ENCODE measurements at places on chromosomes 2 and 18.

GRCh38 chr2:103401621-103402020, 639.8 kb downstream of the TMEM182 start:
- DNase-seq = no peak

- no peak for DNase-seq
Observed at GRCh38 chr18:39796393-39796792, 2158.6 kb upstream of the PIK3C3 start.

DNA sequence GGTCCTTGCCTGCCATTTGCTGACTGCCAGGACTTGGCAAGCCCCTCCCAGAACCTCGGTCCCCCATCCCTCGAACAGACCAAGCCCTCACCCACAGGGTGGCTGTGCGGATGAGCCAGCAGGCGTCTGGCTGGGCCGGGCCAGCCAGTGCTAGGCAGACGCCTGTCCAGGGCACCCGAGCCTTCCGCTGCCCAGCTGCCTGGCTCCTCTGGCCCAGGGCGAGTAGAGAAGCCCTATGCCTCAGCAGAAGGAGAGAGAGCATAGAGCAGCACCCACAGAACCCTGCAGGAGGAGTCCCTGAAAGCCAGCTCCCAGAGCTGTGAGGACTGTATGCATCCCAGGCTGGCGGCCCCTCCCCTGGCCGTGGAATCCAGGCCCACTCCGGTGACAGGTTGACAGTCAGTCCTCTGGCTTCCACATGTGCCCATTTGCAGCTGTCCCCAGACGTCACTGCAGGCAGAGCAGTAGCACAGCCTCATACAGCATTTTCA, 62.1 kb upstream of the GLI2 start:
- DNase-seq = no peak

- DNase-seq = no peak
Observed at GRCh38 chr2:239792405-239793084, 232.6 kb downstream of the NDUFA10 start.

GRCh38 chr2:30336978-30337841, 105.9 kb downstream of the LBH start:
- DNase-seq = peak; percentile 43

GRCh38 chr2:151927501-151928221, 99.4 kb upstream of the ARL5A start:
- DNase-seq = no peak

DNA sequence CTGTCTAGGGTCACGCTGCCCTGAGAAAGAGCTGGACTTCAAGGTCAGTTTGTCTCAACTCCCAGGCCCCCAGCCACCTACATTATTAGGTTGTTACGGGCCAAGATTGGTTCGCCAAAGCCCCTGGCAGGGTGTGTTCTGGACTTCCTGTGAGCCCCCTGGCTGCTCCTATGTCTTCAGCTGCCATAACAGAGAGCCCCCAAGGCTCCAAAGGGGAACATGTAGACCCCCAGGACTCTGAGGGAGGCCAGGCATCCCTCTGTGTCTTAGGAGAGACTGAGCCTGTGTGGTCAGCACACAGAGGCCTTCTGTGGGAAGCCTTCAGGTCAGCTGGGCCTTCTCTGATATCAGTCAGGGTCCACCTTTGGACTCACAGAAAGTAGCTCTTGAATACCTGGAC, 58.3 kb downstream of the INHBB start:
- no peak for DNase-seq

GRCh38 chr2:85213901-85214512, 80.8 kb downstream of the TCF7L1 start:
- DNase-seq = no peak

DNA sequence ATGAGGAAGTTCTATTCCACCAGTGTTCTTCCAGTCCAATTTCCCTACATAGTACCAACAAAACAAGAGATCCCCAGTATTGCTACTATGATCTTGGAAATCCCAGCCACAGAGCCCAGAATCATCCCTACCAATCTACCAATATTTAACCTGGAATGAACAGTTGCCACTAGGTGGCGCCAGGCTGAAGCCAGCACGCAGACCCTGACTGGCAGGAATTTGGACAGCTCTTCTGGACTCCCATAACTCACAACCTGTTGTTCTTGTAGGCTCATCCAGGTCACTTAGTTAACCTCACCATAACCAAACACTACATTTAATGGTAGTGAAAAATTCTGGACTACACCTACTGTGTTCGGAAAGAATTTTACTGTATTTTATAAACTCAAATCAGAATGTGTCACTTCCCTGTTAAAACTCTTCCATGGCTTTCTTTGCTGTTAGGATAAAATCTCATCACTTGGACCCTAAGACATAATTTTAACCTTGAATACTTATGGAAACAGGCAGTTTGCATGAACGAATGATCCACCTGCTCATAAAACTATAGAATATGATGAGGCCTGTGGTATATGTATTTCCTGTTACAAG, 59.8 kb upstream of the SLC38A11 start:
- DNase-seq = no peak

- DNase-seq = no peak
Observed at GRCh38 chr2:170369894-170370293, 191.9 kb downstream of the MYO3B start.

- DNase-seq = no peak
Observed at GRCh38 chr2:9998916-9999654, 44.3 kb upstream of the KLF11 start.

- DNase-seq = no peak
Observed at GRCh38 chr2:57434972-57435371, 611.6 kb upstream of the VRK2 start.

- no peak for DNase-seq
Observed at GRCh38 chr18:10497206-10497749, 28.5 kb upstream of the NAPG start.

DNA sequence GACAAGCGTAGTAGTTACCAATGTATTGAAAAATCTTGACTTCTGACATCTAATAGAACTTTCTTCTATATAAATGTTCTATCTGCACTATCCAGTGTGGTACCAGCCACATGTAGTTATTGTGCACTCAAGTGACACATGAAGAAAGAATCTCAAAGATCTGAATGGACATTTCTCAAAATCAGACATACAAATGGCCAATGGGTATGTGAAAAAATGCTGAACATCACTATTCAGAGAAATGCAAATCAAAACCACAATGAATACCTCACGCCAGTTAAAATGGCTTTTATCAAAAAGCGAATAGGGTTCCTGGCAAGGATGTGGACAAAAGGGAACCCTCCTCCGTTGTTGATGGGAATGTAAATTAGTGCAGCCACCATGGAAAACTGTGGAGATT, 37.5 kb upstream of the SMCHD1 start:
- DNase-seq = no peak

DNA sequence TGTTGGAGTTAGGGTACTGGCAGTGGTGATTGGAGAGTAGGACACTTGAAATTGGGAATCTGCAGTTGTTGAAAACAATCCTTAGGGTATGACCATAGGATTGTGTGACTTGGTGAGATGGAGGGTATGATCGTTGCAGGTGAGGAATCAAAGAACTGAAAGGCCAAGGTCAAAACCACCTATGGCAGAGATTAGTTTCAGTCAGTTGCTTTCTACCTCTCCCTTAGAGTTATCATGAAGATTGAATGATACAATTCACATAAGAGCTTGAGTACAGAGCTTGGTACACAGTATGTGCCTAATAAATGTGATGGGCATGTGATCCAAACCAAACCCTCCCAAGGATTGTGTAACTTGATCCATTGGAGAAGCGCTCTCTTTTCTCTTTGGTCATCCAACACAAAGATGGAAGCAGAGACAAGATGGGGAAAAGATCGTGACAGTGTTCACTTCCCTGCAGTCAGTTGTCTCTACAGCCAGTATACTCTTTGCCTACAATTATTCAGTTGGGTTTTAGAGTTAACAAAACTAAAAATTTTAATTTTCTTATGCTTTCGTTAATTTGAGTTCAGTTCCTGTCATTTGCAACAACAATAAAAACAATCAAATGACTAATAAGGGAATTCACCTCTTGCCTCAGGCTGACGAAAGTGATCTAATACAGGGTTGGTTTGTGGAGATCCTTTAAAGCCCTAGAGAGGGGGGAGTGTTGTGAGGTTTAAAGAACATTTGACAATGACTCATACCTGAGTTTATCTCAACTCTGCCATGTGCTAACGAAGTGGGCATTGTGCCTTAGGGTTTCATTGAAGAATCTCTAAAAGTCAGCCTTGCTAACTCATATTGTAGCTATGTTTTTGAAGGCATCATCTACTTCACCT, 14.8 kb upstream of the SMAD2 start:
- DNase-seq = peak; percentile 14

DNA sequence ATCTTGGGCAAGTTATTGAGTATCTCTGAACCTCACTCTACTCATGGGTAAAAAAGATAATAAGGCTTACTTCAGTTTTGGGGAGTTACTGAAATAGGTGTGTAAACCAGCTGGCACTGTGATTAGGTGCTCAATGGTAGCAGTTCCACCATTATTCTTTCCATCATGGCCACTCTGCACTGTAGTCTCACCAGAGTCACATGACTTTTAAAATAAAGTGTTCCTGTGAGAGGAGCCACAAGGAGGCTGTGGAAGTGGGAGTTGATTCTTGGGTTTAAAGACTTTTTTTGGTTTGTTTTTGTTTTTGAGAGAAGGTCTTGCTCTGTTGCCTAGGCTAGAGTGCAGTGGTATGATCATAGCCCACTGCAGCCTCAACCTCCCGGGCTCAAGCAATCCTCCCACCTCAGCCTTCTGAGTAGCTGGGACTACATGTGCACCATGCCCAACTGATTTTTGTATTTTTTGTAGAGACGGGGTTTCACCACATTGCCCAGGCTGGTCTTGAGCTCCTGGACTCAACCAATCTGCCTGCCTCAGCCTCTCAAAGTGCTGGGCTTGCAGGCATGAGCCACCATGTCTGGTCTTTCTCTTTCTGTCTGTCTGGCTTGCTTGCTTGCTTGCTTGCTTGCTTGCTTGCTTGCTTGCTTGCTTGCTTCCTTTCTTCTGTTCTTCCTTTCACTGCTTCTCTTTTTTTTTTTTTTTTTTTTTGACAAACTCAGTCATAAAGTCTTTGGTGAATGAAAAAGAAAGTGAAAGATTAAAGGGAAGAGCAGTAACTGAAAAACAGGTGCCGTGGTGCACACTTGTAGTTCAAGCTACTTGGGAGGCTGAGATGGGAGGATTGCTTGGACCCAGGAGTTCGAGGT, 21.2 kb upstream of the ACVR1 start:
- DNase-seq = no peak

DNA sequence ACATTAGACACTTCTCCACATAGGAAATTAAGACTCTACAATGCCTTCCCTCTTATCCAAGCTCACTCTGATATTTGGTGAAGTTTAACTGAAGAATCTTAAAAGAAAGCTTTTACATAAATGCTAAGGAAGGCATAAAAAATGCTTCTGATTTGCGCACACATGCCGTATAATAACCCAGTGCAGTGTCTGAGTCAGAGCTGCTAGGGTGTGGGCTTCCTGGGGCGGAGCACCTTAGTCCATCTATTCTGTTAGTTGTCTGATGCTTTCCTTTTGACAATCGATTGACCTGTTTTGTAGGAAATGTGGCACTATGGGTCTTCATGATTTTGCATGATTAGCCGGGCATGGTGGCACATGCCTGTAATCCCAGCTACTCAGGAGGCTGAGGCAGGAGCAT, 231.5 kb downstream of the AFF3 start:
- DNase-seq = no peak

- DNase-seq = no peak
Observed at GRCh38 chr18:31581498-31582197, 10.0 kb upstream of the TTR start.

GRCh38 chr2:143333168-143333791, 204.1 kb downstream of the ARHGAP15 start:
- no peak for DNase-seq

DNA sequence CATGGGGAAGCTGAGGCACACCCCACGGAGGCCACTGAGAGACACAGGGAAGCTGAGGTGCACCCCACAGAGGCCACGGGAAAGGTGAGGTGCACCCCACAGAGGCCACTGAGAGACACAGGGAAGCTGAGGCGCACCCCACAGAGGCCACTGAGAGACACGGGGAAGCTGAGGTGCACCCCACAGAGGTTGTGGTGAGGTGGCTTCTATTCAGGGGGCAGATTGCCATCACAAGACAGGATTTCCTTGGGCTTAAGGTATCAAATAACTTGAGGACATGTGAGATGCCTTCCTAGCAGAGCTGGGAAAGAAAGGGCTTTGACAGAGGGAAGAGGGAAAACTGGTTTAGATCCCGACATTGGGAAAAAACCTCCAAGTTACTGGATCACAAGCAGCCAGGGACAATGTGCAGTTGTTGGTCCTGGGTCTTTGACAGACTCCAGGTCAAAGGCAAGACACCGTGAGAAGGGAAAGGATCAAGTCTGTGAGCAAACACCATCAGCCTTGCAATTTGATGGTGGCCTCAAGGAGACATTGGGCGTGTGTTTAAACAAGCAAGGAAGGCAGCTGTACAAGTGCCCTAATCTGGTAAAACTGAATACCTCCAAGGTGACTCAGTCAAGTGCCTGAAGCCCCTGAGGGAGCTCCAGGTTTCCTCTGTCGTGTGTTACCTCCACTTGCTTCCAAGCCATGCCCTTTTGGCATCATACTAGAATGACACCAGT, 133.2 kb upstream of the EPAS1 start:
- no peak for DNase-seq

DNA sequence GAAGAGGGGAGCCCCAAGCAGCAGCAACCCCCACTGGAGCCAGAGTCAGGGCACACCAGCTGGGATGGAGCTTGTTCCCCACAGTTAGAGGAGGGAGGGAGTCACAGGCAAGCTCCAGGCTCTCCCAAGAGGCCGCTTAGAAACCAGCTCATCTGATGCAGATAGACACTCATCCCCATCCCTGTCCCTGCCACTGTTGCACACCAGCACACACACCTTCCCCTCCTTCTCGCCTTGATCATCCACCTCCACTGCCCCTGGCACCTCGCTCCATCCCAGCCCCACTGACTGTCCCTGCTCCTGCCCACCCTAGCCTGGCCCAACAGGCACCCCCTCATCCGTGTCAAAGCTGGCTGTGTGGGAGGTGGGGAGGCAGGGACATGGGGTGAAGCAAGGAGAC, 1.5 kb upstream of the RUFY4 start:
- DNase-seq = no peak

DNA sequence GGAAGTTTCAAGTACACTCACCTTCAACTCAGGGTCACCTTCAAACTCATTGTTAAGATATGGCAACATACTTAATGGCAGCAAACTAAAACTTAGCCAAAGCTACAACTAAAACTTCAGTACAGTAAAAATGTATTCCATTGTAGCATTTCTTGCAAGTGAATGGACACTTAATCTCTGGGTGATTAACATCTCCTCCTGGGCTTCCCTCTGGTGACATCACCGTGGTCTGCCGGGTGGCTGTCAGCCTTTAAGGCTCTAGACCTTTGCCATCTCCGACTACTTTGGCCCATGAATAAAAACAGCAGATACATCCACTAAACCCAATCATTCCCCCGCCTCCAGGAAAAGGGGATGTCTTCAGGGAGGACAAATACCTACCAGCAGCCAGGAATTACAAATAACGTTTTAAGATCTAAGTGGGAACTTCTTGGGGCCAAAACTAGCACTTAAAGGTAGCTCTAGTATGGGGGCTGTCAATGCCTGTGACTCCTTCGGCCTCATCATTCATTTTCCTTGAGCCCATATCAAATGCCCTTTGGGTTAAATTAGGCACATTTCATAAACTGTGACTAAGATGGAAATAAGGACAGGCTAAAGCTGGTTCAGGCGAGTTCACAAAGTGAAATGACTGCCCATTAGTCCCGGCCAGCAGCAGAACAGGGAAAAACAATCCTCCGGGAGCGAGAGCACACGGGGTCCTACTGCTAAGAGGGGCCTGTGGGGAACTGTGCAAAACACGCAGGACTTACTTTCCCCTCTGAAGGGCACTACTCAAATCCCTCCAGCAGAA, 1.1 kb downstream of the TFCP2L1 start:
- DNase-seq = no peak

- DNase-seq = no peak
Observed at GRCh38 chr2:202624133-202624532, 10.6 kb upstream of the FAM117B start.
